Fibroblast of mammary gland (primary cell): ENCODE measurements at places on chromosomes 6 and 20.

- no peak for DNase-seq
Observed at GRCh38 chr6:6458172-6458571, 130.3 kb upstream of the LY86 start.

- DNase-seq, result no peak
Observed at GRCh38 chr20:38859070-38859690, 53.7 kb downstream of the PPP1R16B start.

DNA sequence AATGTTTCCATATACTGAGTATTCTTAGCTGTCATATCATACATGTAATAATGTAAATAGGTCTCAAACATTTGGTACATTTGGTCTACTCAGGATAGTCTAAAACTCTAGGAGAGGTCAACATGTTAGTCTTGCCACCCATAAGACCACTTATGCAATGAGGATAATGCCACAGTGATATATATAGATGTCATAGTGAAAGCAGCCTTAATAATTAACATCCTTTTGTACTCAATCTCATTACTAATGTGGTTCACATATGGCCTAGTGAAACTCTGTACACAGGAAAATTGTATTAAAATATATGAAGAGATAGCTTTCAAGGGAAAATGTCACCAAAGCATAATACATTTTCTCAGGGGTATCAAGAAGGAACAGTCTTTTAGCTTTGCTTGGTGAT is 577.9 kb downstream of the TFAP2B start:
- no peak for DNase-seq

GRCh38 chr6:3228771-3229565 is 1.5 kb upstream of the TUBB2B start:
- DNase-seq, result no peak

DNA sequence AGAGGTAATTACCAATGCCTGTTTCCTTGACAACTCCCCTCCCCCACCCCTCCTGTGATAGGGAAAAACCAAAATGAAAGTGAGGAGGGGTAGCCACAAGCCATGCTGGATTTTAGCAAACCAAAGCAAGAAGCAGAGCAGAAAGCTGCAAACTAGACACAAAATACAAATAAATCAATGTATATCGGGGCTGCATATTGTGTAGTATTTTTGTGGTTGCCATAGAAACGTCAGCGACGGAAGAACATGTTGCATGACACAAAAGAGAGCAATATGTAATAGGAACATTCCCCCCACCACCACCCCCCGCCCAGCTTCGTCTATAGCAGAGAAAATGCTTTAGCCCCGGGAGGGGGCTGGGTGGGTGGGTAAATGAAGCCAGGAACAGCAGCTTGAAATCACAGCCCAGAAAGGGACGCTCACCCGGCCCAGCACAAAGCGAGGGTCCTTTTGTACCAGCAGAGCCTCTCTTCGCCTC is 548 bp downstream of the AGPAT4 start:
- DNase-seq, result peak; percentile 52

DNA sequence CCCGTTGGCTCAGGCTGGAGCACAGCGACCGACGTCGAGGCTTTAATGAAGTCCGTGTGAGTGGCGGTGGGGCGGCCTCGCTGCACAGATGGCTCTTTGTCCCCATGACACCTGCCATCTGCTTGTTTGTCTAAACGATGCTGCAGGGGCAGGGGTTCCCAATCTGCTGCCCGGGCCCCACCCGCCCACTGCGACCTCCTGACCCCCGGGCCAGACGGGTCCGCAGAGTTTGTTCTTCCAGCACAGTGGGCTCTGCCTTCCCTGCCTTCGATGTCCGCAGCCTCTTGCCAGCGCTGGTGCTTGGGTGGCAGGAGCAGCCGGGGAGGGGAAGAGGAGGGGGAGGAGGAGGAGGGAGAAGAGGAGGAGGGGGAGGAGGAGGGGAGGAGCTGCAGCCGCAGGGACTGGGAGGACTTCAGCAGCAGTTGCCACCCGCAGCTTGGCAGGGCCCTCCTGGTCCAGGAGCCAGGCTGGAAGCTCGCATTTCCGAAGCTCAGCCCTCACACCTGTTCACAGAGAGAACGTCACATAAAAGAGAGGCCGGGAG is 210.0 kb downstream of the DLL1 start:
- DNase-seq, result no peak

DNA sequence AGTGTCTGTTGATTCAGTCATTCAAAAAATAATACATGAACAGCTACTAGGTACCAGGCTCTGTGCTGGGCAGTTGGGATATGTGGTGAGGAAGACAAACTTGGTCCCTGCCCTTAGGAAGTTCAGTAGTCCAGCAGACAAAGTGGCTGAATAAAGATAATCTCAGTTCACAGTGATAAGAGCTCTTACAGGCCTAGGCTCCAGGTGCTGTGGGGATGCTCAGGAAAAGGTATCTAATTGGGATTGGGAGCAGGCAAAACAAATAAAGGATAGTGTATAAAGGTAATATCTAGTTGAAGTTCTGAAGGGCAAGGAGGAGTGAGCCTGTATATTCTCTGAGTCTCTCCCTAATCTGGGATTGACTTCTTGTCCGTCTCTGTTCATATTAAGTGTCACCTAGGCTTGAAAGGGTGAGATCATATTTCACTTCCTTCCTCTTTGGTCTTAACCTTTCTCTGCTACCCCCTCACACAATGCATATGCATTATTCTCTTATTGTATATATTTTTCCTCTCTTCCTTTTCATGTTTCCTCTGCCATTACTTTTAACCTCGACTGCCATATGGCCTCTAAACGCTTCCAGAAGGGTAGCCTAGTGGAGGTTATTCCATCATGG is 13.5 kb downstream of the PTPN1 start:
- DNase-seq, result no peak

DNA sequence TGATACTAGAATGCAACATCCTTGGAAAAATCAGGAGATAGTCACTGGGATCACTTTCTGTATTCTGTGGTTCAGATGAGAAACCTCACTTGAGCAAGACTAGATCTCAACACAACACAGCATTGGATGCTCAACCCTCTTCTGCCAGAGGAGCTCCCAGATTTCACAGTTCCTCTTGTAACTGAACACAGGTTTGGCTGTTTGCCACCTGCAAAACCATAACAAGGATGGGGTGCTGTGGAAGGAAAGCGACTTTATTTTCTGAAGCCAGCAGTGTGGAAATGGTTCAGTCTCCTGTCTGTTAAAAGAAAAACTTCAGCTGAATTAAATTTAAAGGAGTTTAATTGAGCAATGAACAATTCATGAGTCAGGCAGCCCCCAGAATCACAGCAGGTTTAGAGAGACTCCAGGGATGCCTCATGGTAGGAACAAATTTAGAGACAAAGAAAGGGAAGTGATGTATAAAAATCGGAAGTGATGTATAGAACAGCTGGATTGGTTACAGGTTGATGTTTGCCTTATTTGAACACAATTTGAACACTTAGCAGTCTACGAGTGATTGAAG is 149.9 kb upstream of the UST start:
- peak; percentile 24 for DNase-seq

GRCh38 chr6:166341977-166342348 is 382 bp downstream of the SFT2D1 start:
- peak; percentile 24 for DNase-seq

DNA sequence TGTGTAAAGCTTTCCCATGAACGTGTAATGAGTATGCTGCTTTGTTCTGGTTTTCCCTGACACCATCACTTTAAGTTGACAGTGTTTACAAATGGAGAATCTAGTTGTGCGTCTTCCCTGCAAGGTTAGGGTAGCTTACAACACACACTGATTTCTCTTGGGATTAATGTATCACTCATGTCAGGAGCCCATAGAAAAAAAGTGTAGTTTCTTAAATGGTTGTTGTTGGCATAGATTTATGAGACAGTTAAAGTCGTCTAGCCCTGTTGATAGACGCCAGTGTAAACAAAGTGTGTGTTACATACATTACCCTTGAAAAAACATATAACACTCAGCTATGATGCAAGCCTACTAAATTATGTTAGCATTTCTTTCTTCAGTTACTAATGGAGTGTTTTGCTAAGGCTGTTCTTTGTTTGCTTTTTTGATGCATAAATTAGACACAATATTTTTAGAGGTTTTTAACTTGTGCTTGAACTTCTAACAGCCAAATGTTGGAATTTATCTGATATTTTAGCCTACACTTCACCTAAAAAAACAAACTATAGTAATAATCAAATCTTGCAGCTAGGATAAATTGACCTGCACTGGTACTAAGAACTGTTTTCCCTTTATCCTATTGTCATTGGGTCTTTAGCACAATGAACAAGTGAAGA is 88.6 kb downstream of the RNF217 start:
- DNase-seq, result peak; percentile 16

- peak; percentile 94 for DNase-seq
Observed at GRCh38 chr6:158648682-158649131, 1.1 kb upstream of the SYTL3 start.

- no peak for DNase-seq
Observed at GRCh38 chr6:127404133-127404532, 55.1 kb downstream of the KIAA0408 start.

DNA sequence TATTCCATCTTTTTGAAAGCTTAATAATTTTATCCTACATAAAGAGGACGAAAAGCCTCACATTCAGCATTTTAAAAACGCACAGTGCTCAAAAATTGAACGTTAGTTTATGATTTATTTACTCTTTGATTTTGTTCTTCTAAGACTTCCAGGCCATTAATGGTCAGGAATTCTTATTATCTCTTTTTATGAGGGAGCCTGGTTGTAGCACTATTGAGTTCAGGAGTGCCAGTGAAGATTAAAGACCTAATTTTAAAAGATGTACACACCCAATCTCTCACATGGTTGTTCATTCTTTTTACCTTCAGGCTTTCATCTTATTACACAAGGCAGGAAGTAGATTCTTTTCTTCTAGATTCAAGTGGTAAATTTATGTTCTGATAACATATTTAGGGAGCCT is 68.6 kb downstream of the HDDC2 start:
- DNase-seq, result no peak

DNA sequence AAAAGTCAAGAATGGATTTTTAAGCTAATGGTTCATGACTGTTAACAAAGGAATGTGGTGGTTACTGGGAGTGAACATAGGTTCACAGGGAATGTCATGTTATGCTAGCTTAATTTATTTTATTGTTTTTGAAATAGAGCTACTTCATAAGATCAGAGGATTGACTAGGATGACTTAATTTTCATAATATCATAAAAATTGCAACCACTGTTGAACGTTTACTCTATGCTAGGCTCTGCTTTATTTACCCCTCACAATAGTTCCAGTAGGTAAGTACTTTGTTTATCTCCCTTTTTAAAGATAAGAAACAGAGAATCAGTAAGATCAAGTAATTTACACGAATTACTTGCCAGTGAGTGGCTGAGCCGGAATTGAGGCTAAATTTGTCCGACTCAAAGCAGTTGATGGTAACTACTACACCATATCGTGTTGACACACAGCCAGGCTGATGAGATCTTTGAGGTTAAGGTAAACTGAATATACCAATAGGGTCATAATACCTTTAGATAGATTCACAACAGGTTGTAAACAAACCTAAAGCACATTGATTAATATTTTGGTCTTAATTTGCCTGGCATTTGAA is 194.6 kb upstream of the CITED2 start:
- peak; percentile 88 for DNase-seq

GRCh38 chr20:9082741-9083140 is 13.9 kb downstream of the PLCB4 start:
- DNase-seq, result no peak

- peak; percentile 53 for DNase-seq
Observed at GRCh38 chr20:9015984-9016324, 52.9 kb upstream of the PLCB4 start.

DNA sequence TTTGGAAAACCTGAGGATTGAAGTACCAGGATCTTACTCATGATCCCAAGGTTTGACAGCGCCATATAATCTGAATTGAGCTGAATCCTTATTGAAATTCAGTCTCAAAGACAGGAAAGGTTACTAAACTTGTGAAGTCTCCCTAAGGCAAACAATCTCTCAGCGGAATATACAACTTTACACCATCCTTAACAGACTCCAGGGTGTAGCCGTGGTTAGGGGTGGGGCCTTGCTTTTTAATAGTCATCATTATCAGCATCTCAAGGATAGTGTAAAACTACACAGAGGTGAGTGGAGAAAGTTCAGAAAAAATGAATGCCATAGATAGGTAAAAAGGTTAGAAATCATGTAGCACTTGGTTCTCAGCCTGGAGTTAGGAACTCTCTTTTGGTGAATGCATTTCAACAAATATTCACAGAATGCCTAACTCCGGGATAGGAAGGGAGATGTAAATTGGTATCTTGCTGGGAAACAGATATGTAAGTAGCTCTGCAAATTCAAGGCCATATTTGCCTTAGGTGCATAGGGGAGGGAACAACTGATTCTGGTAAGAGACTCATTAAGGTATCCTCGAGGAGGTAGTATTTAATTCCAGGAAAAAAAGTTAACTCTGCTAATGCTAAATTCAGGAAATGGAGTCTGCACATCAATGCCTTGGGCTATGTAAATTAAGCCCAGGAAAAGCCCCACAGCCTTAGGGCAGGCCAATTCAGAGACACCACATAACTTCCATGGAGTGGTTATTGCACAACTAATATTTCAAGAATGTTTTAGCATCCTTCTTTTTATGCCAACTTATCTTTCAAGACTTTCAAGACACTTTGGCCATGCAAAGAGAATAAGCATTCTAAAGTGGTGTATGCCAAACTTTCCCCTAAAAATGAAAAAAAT is 61.6 kb downstream of the SNAP25 start:
- DNase-seq, result no peak

GRCh38 chr6:37819802-37820717 is 533 bp downstream of the ZFAND3 start:
- DNase-seq, result peak; percentile 65

DNA sequence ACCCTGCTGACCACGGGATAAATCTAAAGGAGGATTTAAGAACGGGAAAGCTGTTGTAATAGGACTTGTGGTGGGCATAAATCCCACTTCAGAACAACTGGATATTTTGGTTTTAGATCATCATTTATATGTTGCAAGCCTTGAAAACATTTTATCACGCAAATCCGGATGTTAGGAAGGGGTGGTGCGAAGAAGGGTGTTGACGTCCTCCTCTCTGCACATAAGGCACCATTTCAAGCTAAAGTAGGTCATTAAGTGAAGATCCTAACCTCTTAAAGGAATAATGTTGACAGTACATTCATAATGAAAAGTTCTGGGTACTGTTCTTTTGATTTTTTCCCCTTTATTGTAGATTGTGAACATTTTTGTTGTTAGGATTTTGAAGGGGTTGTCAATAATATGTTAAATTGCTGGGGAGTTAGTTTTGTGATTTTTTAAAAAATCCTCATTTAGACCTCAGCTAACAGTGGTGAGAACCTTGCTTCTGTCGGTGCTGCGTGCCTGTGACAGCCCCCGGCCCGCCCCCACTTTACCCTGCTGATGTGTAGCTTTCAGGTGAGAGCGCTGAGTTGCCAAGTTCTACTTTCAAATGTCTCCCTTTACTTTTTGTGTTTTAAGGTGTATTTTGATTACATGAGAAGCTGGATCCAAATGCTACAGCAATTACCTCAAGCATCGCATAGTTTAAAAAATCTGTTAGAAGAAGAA is 88.8 kb downstream of the MAP3K4 start:
- DNase-seq, result no peak

GRCh38 chr20:51532577-51533191 is 9.8 kb downstream of the NFATC2 start:
- peak; percentile 6 for DNase-seq

GRCh38 chr6:1422290-1422689 is 32.9 kb downstream of the FOXF2 start:
- DNase-seq, result no peak
